ENCODE measurements at places on chromosomes 16 and 17.

DNA sequence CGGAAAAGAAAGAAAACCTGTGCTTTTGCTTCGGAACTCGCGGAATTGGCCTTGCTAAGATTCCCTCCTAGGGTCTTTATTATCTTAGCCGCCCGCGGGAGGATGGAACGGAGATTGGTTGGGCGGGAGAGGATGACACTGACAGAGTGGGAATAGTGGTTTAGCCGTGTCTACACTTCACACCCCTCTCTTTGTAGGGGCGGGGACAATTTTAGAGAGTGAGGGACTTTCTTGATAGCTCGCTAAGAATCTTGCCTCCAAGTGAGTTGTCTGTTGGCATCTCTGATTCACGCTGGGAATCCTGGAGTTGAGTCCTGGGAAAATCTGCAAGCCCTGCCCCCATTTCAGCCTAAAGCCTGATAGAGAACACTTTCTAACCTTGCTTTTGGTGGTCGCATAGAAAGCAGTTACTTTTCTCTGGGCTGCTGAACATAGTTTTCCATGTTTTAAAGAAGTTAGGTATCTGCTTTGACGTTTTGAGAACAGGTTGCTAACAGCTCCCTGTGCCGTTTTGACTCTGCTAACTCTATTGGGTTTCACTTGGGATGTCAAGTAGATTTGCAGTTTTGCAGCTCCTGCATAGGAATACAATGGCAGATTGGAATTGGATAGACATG, 697 bp downstream of the NOL11 start:
- DNase-seq: no peak

DNA sequence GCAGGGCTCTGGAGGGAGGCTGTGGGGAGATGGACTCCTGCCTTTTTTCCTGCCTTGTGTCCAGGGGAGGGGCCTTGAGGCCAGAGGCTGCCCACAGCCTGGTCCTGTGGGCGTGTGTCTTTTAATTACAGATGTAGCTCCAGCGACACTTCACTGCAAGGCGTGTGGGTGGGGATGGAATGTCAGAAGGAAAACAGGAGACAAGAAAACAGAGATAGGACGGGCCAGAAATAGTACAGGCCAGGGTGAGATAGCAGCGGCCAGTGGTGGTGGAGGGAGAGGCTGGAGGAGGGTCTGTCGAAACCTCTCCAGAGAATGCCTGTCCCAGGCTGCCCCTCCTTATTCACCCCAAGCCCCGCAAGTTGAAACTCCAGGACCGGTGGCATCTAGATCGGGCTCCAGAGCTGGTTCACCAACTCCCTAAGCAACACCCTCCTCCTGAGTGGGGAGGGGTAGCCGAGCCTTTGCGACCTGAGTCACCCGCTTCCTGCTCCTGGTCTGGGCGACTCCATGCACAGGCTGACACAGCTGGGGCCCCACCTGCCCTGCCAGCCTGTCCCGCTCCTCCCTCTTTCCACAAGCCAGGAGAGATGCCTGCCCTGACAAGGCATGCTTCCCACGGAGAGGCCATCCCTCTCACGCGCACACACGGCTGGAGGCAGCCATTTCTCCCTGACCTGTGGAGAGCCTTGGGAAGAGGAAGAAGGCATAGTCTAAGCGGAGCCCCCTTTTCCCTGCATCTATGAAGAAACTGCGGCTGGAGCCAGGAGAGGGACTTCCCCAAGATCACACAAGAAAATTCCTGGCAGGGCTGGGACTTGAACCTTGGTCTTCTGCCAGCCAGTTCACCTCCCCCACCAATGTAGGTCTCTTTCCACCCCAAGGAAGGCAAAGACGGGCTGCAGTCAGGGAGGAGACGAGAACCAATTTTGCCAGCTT, 6.6 kb upstream of the JUP start:
- DNase-seq: no peak

DNA sequence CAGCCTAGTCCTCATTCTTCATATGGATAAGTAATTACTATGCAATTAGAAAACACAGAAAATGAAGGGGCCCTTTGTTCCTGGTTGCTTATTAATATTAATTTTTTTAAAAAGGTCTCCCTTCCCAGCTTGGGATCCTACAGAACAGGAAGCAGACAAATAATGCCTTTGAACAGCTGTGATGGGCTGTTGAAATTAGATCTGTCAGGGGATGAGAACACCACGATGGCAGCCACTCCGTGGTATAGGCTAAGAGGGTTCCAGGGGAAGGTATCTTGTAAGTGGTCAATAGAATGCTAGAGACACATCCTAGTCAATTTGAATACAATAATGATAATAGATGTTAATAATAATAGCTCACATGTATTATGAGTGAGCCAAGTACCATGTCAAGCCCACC, 83.1 kb downstream of the CCDC182 start:
- DNase-seq: no peak

DNA sequence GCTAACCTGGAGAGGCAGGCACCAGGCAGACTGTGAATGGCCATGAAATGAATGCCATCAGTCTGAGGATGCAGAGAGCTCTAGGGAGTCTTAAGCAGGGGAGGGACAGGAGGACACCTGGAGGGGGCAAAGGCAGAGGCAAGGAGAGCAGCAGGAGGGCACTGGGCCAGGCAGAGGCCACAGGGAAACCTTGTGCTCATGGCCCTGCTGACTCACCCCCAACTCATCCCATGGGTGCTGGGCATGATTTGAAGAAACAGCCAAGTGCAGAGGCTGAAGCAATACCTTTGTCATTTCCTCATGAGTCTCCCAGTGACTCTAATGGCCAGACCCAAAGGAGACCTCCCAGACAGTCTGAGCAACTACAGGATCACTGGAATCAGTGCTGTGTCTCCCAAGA, 141.4 kb downstream of the TMEM132E start:
- DNase-seq: no peak

- no peak for DNase-seq
Observed at GRCh38 chr17:67467500-67468455, 90.7 kb downstream of the PITPNC1 start.
